ENCODE measurements at places on chromosomes 7 and 10.

DNA sequence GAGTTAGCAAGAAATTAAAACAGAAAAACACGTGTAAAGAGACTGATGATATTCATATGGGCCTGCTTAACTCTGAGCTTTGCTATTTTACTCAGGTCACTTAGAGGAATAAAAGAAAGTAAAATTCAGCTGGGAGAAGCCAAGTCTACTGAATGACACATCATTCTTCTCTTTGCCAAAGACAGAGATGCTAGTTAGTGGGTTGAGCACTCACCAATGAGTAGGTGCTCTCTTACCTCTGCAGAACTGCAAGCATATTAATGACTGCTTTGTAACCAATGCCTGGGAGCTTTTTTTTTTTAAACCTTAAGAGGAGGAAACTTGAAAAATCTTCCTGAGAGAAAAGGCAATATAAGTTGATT lies 44.8 kb upstream of the BAMBI start:
- no peak for DNase-seq

GRCh38 chr7:97373736-97374135 lies 256.2 kb downstream of the SDHAF3 start:
- DNase-seq: no peak

- no peak for DNase-seq
Measured at GRCh38 chr10:29452546-29452945, 163.7 kb downstream of the LYZL1 start.

DNA sequence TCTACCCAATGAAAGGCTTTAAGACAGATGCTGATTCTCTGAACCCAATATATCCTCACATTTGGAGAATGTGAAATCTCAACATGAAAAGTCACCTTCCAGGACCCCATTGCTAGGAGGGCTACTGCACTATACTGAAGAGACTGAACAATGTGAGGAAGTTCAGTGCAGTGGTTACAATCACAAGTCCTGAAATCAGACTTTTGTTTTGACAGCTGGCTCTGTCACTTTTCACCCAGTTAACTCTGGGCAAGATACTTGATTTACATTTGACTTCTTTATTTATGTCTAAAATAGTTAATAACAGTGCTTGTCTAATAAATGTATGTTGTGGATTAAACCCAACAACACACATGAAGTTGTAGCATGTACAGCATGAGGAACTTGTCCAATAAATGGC lies 14.8 kb upstream of the VWDE start:
- DNase-seq: no peak

GRCh38 chr7:156156734-156157408 lies 344.6 kb upstream of the SHH start:
- DNase-seq: no peak
